ENCODE measurements at places on chromosomes 1 and 21.

- no peak for DNase-seq
Observed at GRCh38 chr1:198671136-198671535, 32.3 kb downstream of the PTPRC start.

DNA sequence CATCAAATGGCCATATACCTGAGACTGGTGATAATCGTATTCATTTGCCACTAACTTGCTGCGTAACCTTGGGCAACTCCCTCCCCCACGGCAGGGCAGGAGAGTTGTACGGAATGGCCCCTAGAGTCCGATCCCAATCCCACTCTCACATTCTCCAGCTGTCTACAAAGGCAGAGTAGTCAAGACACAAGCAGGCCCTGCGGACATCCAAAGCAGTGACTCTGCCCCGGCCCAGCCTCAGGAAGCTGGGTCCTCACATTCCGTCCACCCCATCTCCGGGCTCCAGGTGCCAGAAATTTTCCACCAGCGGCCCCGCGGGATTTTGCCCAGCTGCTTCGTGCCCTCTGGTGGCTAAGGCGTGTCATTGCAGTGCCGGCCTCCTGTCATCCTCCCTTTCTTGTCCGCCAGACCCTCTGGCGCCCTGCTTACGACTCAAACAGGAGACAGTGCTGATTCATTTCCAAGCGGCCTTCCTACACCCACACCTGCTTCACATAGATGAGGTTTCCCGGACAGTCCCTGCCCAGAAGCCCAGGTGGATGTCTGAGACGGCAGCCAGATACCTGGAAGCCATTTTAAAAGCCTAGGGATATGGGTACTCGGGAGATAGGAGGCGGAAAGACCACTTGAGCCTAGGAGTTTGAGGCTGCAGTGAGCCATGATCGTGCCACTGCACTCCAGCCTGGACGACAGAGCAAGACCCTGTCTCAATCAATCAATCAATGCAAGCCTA is 2.9 kb upstream of the S100A2 start:
- peak; percentile 55 for DNase-seq

DNA sequence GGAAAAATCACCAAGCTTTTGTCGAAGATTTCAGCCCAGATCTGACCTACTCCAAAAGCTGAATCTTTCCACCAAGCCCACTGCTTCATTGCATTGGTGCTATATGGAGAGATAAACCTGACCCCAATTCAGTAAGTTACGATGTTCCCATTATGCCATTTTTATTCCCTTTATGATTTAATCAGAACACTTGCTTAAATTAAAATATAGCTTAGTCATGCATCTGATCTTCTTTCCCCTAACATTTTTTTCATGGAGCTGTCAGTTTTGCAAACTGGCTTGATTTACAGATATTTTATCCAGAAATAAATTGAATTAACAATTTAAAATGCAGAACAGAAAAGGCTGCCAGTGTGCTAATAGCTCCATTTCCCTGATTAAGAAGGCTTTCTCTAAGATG is 503.5 kb upstream of the C1orf87 start:
- DNase-seq, result no peak

GRCh38 chr1:3772715-3773571 is at the start of gene SMIM1:
Gene SMIM1 (plus strand): TSS chr1:3772749. CDS start chr1:3775374, 2,625 bp downstream.
- DNase-seq, result no peak

GRCh38 chr1:197825541-197825940 is 50.3 kb upstream of the DENND1B start:
- no peak for DNase-seq

DNA sequence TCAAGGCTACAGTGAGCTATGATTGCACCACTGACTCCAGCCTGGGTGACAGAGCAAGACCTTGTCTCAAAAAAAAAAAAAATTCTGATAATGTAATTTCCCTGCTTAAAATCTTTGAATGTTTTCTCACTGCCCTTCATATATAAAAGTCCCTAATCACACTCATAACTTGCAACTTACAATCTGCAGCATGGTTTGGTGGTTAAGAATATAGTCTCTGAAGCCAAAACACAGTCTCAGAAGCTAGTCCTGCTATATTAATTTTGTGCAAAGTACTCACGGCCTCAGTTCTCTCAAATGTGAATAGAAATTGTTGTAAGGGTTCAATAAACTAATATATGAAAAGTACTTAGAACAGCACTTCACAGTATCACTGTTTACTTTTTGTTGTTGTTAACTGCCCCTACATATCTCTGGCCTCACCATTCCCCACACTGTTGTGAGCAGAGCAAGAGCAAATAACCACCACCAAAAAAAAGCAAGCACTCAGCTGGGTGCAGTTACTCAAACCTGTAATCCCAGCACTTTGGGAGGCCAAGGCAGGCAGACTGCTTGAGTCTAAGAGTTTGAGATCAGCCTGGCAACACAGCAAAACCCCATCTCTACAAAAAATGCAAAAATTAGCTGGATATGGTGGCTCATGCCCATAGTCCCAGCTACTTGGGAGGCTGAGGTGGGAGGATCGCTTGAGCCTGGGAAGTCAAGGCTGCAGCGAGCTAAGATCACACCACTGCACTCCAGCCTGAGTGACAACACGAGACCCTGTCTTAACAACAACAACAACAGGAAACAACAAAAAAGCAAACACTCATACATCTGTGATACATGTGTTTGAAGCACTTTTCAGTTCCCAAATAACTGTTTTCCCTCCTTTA is 22.4 kb downstream of the ASH1L start:
- no peak for DNase-seq

DNA sequence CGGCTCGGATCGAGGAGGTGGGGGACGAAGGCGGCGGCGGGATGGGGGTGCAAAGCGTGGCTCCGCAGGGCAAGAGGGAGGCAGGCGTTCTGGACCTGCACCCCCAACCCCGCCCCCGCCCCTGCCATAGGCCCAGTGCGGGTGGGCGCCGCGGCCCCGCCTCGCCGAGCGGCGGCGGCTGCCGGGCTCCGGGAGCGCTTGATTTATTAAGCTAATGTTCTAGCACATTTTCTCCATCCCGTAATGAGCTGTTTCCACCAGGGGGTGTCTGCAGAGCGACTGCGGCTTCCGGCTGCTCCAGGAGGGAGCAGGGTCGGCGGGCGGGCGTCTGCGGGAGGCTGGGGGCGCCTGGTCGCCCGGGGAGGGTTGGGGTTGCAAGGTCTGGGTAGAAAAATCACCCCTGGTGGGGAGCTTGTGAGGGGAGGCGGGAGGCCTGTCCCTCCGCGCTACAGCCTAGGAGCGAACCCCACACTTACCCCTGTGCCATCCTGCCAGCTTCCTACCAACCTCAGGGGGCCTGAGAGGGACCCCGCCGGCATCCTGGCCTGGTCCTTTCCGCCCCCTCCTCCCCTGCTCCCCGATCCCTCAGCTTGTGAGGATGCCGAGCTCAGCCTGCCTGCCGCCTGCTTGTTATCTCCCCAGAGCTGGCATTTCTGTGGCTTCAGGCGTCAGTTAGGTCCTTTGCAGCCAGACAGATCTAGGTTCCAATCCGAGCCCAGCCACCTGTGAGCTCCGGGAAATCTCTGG is 48.5 kb upstream of the ACOT11 start:
- no peak for DNase-seq

- no peak for DNase-seq
Observed at GRCh38 chr1:32791881-32792280, 25.3 kb downstream of the YARS1 start.

DNA sequence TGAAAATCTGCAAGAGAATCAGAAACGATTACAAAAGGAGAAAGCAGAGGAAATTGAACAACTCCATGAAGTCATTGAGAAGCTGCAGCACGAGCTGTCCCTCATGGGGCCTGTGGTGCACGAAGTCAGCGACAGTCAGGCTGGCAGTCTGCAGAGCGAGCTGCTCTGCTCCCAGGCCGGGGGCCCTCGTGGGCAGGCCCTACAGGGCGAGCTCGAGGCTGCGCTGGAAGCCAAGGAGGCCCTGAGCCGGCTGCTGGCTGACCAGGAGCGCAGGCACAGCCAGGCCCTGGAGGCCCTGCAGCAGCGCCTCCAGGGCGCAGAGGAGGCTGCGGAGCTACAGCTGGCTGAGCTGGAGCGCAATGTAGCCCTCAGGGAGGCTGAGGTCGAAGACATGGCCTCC is 47.5 kb upstream of the DIP2A start:
- no peak for DNase-seq

DNA sequence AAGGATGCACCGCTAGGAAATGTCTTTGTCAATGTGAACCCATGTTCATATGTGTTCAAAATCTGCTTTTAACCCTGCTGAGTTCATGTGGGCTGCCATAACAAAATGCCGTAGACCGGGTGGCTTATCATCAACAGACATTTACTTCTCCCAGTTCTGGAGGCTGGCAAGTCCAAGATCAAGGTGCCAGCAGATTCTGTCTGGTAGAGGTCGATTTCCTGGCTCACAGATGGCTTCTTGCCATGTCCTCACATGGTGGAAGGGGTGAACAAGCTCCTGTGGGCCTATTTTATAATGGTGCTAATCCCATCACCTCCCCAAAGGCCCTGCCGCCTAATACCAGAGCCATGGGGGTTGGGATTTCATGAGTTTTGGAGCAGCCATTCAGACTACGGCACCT is 4.6 kb upstream of the CDCP2 start:
- DNase-seq, result no peak

GRCh38 chr1:212237651-212238050 is 47.6 kb upstream of the PPP2R5A start:
- DNase-seq, result no peak

DNA sequence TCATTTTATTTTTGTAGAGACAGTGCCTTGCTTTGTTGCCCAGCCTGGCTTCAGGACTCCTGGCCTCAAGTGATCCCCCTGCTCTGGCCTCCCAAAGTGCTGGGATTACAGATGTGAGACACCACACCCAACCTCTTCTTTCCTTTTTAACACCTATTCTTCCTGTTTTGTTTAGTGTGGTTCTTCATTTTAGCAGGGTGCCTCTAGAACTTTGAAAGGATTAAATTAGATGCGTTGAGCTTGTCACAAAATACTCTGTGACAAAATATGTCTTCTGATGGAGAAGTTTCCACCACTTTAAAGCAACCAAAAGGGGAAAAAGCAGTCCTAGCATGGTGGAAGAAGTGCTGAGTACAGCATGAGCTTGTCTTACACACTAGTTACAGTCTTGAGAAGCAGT is 42.0 kb downstream of the CDC14A start:
- DNase-seq, result no peak

DNA sequence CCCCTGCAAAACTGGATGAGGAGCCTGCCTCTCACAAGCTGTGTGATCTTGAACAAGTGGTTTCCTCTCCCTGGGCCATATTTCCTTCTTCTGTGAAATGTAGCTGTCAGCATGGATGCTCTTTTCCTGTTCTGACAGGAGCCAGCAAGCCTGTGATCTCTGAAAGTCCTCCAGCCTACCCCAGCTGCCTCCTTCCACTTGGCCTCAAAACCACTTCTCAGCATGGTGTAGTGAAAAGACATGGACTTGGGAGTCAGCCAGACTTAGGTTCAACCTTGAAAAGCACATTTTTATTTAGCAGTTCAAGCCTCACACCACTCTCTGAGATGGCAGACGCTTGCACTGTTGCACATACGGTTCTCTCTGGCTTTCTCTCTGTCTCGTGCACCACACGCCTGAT is 292.9 kb upstream of the DUSP10 start:
- no peak for DNase-seq

- no peak for DNase-seq
Observed at GRCh38 chr1:208928349-208929010, 655.0 kb upstream of the CAMK1G start.

- DNase-seq, result no peak
Observed at GRCh38 chr1:235013512-235013911, 115.1 kb downstream of the TOMM20 start.
